ENCODE measurements at places on chromosomes 16 and 17. TPM values are rescaled to one million over a fixed set of nuclear protein-coding genes. Genes with fewer than 3 reads are reported as not detected.

- H3K36me3 ChIP-seq = peaks cover 17% of the 10 kb centered on the region
- peaks cover 5% of the 10 kb centered on the region for H3K4me1 ChIP-seq
- no peak overlapping the region for H3K27ac ChIP-seq
- H3K27me3 ChIP-seq = no peaks in the 10 kb centered on the region
These were observed 9.9 kb downstream of the PSME3IP1 start for GRCh38 chr16:57175896-57176295.

GRCh38 chr16:3842994-3843393 is 37.5 kb downstream of the CREBBP start:
- no peak overlapping the region for H3K4me3 ChIP-seq
- H3K36me3 ChIP-seq = peaks cover 2% of the 10 kb centered on the region
- no peak overlapping the region for H3K27ac ChIP-seq
- DNase-seq = no peak

DNA sequence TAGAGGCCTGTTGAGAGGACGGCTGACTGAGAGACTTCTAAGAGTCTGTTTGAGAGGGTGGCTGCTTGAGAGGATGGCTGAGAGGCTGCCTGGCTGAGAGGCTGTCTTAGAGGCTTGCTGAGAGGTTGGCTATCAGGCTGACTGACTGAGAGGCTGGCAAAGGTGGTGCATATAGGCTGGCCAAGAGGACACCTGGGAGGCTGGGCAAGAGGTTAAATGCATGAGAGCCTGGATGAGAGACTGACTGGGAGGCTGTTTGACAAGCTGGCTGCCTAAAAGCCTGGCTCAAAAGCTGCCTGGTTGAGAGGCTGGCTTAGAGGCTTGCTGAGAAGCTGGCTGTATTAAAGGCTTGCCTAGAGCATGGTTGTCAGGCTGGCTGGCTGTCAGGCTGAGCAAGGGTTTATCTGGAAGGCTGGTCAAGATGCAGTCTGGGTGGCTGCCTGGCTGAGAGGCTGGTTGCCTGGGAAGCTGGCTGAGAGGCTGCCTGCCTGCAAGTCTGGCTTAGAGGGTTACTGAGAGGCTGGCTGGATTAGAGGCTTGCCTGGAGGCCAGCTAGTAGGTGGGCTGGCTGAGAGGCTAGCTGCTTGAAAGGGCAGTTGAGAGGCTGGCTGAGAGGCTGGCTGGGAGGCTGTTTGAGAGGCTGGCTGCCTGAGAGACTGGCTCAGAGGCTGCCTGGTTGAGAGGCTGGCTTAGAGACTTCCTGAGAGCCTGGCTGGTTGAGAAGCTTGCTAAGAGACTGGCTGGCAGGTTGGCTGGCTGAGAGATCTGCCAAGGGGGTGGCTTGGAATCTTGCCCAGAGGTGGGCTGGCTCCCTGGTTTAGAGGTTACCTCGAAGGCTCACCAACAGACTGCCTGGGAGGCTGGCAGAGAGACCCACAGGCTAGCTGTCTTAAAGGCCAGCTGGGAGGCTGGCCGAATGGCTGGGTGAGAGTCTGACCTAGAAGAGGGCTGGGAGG is 38.3 kb upstream of the ACSM2B start:
- H3K4me1 ChIP-seq = no peaks in the 10 kb centered on the region
- peaks cover 78% of the 10 kb centered on the region for H3K27me3 ChIP-seq
- H3K4me3 ChIP-seq = no peak overlapping the region
- no peak for DNase-seq
- no peaks in the 10 kb centered on the region for H3K36me3 ChIP-seq
- H3K27ac ChIP-seq = peak overlapping the region; percentile 90

DNA sequence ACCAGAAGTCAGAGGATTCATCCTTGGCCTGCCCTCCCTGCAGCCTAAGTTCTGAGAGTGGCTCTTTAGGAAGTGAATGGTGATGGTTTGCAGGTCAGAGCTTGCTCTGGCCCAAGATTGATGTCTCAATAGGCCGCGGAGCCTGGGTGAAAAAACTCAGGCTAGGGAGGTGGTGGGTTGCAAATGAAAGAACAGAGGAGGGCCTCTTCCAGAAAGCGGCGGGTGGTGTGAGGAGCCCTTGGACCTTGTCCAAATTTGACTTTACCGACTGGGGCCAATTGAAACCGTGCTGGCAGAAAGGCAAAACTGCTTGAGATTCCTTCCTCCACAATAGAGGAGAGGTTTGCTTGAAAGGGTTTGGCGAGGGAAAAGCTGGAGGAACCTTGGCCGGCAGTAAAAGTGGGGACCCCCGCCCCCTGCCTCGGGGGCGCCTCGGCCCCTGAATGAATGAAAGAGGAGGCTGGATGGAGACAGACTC is 331.3 kb downstream of the SEC14L1 start:
- peaks cover 20% of the 10 kb centered on the region for H3K36me3 ChIP-seq
- H3K27ac ChIP-seq = peak overlapping the region; percentile 94
- no peak for DNase-seq

DNA sequence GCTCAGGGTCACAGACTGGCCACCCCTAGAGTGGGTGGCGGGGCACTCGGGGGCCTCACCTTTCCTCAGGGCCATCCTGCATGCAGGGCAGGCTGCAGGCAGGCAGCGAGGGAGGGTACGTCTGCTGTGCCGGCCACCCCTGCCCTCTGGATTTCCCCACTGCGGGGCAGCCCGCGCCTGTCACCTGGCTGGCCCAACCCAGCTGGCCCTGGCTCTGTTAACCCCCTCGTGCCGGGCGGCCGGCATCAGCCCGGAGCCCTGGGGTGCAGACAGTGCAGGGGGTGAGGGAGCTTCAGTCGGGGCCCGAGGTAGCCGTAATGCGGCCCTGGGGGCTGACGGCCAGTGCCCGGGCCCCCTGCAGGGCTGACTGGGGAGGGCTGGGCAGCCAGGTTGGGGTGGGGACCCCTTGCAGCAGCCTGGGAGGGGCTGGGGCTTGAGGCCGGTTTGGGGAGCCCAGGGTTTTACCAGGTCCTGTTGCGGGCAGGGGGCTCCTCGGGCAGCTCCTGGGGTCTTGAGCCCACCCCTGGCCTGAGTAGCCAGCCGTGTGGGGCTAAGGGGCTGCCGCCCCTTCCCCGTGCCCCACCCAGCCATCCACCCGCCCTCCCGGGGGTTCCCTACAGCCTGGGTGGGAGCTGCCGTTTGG is at the start of gene IGFALS:
Gene IGFALS, minus strand, starts transcription at position 128 of the 643 bp plus-strand sequence. Its CDS starts 53 bp downstream, at position 75.
- no peaks in the 10 kb centered on the region for H3K4me1 ChIP-seq
- peaks cover 6% of the 10 kb centered on the region for H3K36me3 ChIP-seq
- no peak for DNase-seq
- no peak within 1 kb of the TSS for H3K27ac ChIP-seq

GRCh38 chr17:41800601-41801373 is 11.0 kb downstream of the P3H4 start:
- H3K27ac ChIP-seq = no peak overlapping the region
- H3K4me3 ChIP-seq = no peak overlapping the region
- no peaks in the 10 kb centered on the region for H3K36me3 ChIP-seq
- peaks cover 18% of the 10 kb centered on the region for H3K4me1 ChIP-seq
- peaks cover 2% of the 10 kb centered on the region for H3K27me3 ChIP-seq

Gene VMP1
- 53.8 TPM for total RNA-seq

Data from neural crest cell (in vitro differentiated cells).